GM10248 (cell line): ENCODE measurements at places on chromosomes 12 and 14.

GRCh38 chr14:68822926-68823325 lies 30.1 kb upstream of the ZFP36L1 start:
- DNase-seq = no peak

DNA sequence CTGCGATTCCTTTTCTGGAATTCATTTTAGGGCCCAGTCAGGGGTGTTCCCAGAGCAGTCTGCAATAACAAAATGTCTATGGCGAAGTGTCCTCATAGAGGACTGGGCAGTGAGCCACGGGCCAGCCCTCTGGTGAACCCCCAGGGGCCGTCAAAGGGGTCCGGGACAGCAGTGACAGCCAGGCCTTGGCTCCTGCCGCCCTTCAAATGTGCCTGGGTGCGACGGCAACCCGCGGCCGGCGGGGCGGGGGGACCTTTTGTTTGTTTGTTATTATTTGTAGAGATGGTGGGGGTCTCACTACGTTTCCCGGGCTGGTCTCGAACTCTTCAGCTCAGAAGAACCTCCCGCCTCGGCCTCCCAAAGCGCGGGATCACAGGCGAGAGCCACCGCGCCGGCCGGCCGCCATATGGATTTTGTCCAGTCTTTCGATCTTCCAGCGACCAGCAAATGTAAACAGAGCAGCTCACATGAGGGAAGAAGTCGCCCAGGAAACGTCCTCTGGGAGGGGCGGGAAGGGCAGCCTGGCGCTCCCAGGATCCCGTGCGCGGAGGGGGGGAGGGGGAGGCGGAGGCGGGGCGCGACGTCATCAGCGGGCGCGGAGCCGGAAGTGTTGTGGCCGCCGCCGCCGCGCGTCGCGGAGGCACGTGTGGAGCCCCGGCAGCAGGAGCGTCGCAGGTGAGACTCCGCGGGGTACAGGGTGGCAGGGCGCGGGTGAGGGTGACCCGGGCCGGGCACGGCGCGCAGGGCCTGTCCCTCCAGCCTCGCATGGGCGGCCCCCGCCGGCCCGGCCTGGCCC lies at the start of gene TRMT61A:
Gene TRMT61A, plus strand, starts transcription at position 610 of the 796 bp plus-strand sequence. CDS start 783 bp downstream, outside the sequence.
- peak; percentile 95 for DNase-seq

GRCh38 chr14:102058146-102058545 lies 28.7 kb downstream of the HSP90AA1 start:
- no peak for DNase-seq

DNA sequence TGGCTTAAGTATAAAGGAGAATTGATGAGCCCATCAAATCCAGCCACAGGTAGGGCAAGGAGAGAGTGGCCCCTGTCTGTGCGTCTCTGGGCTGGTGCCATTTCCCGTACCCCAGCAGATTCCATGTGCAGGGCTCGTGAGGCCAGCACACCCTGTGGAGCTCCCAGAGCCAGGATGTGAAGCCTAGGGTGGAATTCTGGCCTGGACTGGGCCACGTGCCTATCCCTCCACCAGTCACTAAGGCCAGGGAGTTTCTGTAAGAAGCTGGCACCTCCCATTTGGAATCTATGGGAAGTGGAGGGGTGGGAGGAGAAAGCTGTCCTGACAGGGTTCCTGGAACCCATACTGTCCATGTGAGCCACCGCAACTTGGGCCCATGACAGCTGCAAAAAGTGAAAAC lies 148.5 kb downstream of the FOXN3 start:
- no peak for DNase-seq

DNA sequence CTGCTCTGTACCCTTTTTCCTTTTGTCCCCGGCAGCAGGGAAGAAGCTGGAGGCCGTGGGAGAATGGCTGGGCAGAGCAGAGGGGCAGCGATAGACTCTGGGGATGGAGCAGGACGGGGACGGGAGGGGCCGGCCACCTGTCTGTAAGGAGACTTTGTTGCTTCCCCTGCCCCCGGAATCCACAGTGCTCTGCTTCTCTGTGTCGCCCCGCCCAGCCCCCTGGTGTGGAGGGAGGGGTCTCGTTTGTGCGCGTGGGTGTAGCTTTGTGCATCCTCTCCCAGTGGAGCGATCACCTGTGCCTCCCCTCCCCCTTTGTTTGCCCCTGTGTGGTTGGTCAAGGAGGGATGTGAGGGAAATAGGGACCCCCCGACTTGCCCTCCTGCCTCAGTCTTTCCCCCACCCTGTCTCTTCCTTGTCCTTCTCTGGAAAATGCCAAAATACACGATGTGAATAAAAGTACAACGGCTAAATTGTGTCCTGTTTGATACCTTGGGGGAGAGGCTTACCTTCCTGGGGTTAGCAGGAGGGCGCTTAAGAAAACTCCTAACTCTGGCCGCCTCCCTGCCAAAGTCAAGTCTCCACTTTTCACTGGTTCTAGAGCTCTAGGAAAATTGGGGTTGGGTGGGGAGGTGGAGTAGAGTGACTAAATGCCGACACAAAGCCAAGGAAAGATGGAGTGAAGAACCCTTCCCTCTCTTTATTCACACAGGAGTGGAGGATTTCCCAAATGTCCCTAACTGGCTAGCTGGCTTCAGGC lies 990 bp upstream of the TPI1 start:
- DNase-seq = no peak

DNA sequence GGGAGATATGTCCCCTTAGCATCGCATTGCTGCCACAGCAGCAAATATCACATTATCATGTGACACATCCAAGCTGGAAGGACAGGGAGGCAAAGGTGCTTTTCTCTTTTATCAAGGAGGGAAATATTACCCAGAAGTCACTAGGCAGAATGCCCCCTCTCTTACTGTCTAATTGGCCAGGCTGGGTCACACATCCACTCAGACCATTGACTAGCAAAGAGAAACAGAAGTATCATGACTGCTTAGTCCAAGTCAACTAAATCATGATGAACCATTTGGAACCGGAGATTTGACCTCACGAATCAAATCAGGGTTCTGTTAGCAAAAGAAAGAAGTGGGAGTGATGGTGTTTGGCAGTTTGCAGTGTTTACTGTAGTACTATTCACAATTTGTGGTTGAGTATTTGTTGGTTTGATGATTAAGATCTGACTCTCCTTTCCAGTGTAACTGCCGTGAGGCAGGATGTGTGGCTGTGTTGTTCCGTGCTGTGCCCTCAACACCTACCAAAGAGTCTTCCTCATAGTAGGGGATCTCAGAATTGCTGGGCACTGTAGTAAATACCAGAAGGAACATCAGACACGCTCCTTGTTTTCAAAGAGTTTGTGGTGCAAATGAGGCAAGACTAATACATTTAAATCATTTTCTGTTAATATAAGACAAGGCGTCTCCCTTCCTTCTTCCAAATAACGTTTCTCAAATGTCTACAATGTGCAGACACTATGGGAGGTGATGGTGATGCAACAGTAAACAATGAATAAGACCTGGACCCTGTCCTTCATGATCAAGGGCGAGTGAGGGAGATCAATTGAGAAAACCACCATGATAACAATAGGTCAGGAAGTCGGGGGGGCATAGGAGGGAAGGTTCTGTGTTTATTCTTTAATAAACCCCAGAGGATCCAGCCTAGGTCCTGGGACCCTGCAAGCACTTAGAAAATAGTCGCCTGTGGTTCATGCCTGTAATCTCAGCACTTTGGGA lies 194.4 kb upstream of the CRY1 start:
- no peak for DNase-seq

- DNase-seq = no peak
Observed at GRCh38 chr12:87074781-87075180, 818.6 kb upstream of the MGAT4C start.

GRCh38 chr14:58463147-58463546 lies 35.6 kb downstream of the KIAA0586 start:
- DNase-seq = no peak

DNA sequence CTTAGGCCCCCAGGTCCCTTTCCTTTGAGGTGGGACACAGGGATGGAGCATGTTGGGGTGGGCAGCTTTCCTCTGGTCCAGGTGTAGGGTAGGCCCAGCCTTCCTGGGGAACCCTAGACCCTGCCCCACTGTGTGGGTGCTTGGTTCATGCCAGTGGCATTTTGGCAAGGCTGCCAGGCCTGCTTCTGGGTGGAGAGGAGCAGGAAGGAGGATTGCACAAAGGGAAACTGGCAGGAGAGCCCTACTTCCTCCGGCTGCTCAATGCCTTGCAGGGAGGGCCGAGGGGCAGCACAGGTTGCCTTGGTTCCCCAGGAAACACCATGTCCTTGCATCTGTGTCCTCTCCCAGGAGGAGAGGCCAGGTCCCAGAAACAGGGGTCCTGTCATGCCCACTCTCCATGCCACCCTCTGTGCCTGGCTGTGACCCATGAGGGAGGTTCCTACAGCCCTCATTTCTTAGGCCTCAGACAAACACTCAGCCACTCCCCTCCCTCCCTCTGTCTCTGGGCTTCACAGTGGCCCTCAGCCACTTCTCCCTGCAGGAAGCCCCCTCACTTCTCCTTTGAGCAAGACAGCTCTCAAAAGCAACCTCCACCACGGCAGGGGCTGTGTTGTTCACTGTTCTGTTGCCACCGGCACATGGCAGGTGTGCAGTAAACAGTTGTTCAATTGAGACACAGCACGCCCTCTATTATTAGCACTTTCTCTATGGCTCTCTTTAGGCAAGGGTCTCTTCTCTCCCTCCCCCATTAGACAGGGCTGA lies 6.8 kb upstream of the KRT80 start:
- no peak for DNase-seq

DNA sequence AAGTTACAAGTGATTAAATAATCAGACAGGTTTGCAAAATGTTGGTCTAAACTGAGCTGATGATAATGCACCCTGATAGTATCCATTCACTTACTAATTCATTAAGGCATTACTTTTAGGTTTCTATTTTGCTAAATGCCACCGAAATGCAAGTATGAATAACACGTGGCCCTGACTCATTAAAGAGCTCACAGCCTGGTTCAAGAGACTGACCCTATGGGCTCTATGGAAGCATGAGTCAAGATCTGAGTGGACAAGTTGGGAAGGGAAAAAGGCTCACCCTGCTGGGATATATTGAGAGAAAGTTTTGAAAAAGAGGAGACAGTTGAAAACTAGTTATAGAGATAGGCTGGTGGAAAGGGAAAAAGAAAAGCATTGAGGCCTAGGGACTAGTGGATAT lies 14.8 kb upstream of the LRRC9 start:
- no peak for DNase-seq

GRCh38 chr14:60304509-60304908 lies 55.5 kb downstream of the PPM1A start:
- no peak for DNase-seq

- DNase-seq = peak; percentile 60
Observed at GRCh38 chr12:50751948-50752721, 11.8 kb upstream of the ATF1 start.

GRCh38 chr14:31930493-31931240 lies 146.4 kb upstream of the ARHGAP5 start:
- DNase-seq = no peak

- DNase-seq = no peak
Observed at GRCh38 chr12:57454566-57455373, at the start of gene INHBE. TSS of gene INHBE (plus strand) at chr12:57455307. CDS start at chr12:57455537, 230 bp downstream.

GRCh38 chr14:65006261-65006721 lies 19.6 kb downstream of the FNTB start:
- DNase-seq = no peak

GRCh38 chr12:95181103-95181502 lies 36.2 kb downstream of the FGD6 start:
- DNase-seq = no peak

- peak; percentile 35 for DNase-seq
Observed at GRCh38 chr12:103880299-103881142, 39.5 kb upstream of the NT5DC3 start.

GRCh38 chr14:68464711-68465110 lies 328.2 kb downstream of the ZFP36L1 start:
- no peak for DNase-seq
